ENCODE measurements at places on chromosomes 2 and 18. TPM values are rescaled to one million over a fixed set of nuclear protein-coding genes. Genes with fewer than 3 reads are reported as not detected.

Gene HNRNPA3
- 87.9 TPM for polyA plus RNA-seq

Gene COBLL1
- polyA plus RNA-seq: 18.0 TPM

Gene UNC80
- 4.8 TPM for polyA plus RNA-seq

Gene HOXD11
- polyA plus RNA-seq: not detected

Gene CXCR4
- polyA plus RNA-seq: 1.6 TPM

Gene OXER1
- polyA plus RNA-seq: 12.5 TPM

Gene IL18RAP
- 0.11 TPM for polyA plus RNA-seq

Gene COL4A4
- polyA plus RNA-seq: 0.75 TPM

Gene TMEM163
- polyA plus RNA-seq: 25.2 TPM

Gene CRYGC
- polyA plus RNA-seq: not detected

Gene CHST10
- 3.5 TPM for polyA plus RNA-seq

Gene PIEZO2
- 0.96 TPM for polyA plus RNA-seq

Gene SCN2A
- 0.26 TPM for polyA plus RNA-seq

Gene L3MBTL4
- polyA plus RNA-seq: 2.7 TPM

Gene KCNIP3
- polyA plus RNA-seq: 4.5 TPM

Gene GTF2A1L
- polyA plus RNA-seq: not detected

Gene HAAO
- 31.6 TPM for polyA plus RNA-seq

Gene HOXD3
- 0.68 TPM for polyA plus RNA-seq

Gene HK2
- 1.9 TPM for polyA plus RNA-seq

Gene GALNT13
- polyA plus RNA-seq: 1.8 TPM

Gene DES
- polyA plus RNA-seq: 12.6 TPM

Gene TUBA4A
- 15.6 TPM for polyA plus RNA-seq

Gene AQP12B
- 217 TPM for polyA plus RNA-seq

Gene HOXD1
- 0.28 TPM for polyA plus RNA-seq

Gene DOK1
- 8.5 TPM for polyA plus RNA-seq

Gene B3GNT7
- polyA plus RNA-seq: 8.4 TPM

Gene NGEF
- polyA plus RNA-seq: 6.1 TPM

Gene RGPD3
- 0.16 TPM for polyA plus RNA-seq

Gene IL36G
- polyA plus RNA-seq: not detected

Gene LINC00305
- polyA plus RNA-seq: 0.09 TPM

Gene ITPRIPL1
- 0.49 TPM for polyA plus RNA-seq

Gene DNAJC10
- 19.9 TPM for polyA plus RNA-seq

Gene FTCDNL1
- polyA plus RNA-seq: 1.3 TPM

Gene CFAP221
- polyA plus RNA-seq: 13.6 TPM

Gene ACOXL
- 0.27 TPM for polyA plus RNA-seq

Gene SIX3
- 1.7 TPM for polyA plus RNA-seq

Gene POTEJ
- 0.07 TPM for polyA plus RNA-seq

Gene TBR1
- under 0.01 TPM for polyA plus RNA-seq

Gene CHCHD5
- 29.8 TPM for polyA plus RNA-seq

Gene ZSWIM2
- polyA plus RNA-seq: 0.02 TPM

Gene PTRHD1
- polyA plus RNA-seq: 16.0 TPM

Gene IL36A
- not detected for polyA plus RNA-seq

Gene KLHL41
- 2.7 TPM for polyA plus RNA-seq

Gene CD8B
- 0.46 TPM for polyA plus RNA-seq

Gene FAHD2B
- polyA plus RNA-seq: 10.5 TPM

Gene PLCL1
- 0.38 TPM for polyA plus RNA-seq
